Dermis microvascular lymphatic vessel endothelial cell (primary cell): ENCODE measurements at places on chromosomes 7 and 10. TPM values are rescaled to one million over a fixed set of nuclear protein-coding genes. Genes with fewer than 3 reads are reported as not detected.

Gene CRTAC1
- 4.6 and 11.9 TPM in 2 replicates for total RNA-seq

Gene ZNF438
- total RNA-seq, result 1.9 and 2.9 TPM in 2 replicates

Gene ANLN
- 14.4 and 36.1 TPM in 2 replicates for total RNA-seq

Gene OR6B1
- total RNA-seq, result not detected in 2 replicates

Gene SAMD8
- total RNA-seq, result 21.2 and 22.5 TPM in 2 replicates

Gene MYH16
- total RNA-seq, result under 0.01 and 0.13 TPM in 2 replicates

Gene HOXA9
- 3.2 and 4.7 TPM in 2 replicates for total RNA-seq

Gene FAM53B
- 14.9 and 15.2 TPM in 2 replicates for total RNA-seq

Gene TSPAN33
- under 0.01 and 0.13 TPM in 2 replicates for total RNA-seq

Gene CALML5
- not detected in 2 replicates for total RNA-seq

Gene VPS26A
- 29.4 and 35.8 TPM in 2 replicates for total RNA-seq

Gene AFAP1L2
- 0.76 and 1.2 TPM in 2 replicates for total RNA-seq

Gene WEE2
- total RNA-seq, result under 0.01 and 0.13 TPM in 2 replicates

Gene C10orf90
- total RNA-seq, result not detected in 2 replicates

Gene MKX
- total RNA-seq, result under 0.01 TPM in 1 of 2 replicates, not detected in the other

Gene CYP3A5
- not detected in 2 replicates for total RNA-seq

Gene HOXA1
- total RNA-seq, result 0.51 and 1.0 TPM in 2 replicates

Gene SVIL
- 62.6 and 79.6 TPM in 2 replicates for total RNA-seq

Gene PSD
- total RNA-seq, result 0.26 and 0.63 TPM in 2 replicates
